ENCODE measurements at places on chromosomes 13 and 19. TPM values are rescaled to one million over a fixed set of nuclear protein-coding genes. Genes with fewer than 3 reads are reported as not detected.

DNA sequence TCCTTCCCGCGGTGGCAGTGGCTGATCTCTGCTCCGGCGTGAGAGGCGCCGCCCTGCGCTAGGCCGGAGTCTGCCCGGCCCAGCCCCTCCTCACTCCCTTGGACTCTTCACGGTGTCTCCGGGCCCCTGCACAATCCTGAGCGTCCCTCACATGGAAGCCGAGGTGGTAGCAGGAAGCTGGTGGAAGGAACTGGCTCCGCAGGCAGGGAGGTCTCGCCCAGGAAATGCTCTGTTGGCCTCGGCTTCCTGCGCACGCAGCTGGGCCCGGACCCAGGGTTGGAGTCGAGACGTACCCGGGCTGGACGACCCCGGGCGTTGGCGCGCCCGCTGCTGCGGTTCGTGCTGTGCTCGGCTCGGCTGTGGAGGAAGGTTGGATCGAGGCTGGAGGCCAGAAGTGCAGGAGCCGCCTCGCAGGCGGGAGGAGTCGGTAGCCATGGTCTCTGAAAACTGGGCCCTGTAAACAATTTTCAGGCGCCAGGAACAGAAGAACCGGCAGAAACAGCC, 46.3 kb downstream of the ZNF724 start:
- no peak overlapping the region for H3K4me3 ChIP-seq
- DNase-seq, result no peak
- no peak overlapping the region for H3K27ac ChIP-seq
- H3K27me3 ChIP-seq, result no peaks in the 10 kb centered on the region

- no peak for DNase-seq
- H3K27ac ChIP-seq, result no peak overlapping the region
- no peak overlapping the region for H3K4me3 ChIP-seq
- no peaks in the 10 kb centered on the region for H3K4me1 ChIP-seq
- no peaks in the 10 kb centered on the region for H3K36me3 ChIP-seq
- no peaks in the 10 kb centered on the region for H3K27me3 ChIP-seq
Observed at GRCh38 chr13:76189882-76190519, 553.9 kb downstream of the LMO7 start.

COX6B2 gene
- 3.4 TPM for total RNA-seq

SULT2A1 gene
- total RNA-seq, result not detected

MAST1 gene
- 2.6 TPM for total RNA-seq

DNA sequence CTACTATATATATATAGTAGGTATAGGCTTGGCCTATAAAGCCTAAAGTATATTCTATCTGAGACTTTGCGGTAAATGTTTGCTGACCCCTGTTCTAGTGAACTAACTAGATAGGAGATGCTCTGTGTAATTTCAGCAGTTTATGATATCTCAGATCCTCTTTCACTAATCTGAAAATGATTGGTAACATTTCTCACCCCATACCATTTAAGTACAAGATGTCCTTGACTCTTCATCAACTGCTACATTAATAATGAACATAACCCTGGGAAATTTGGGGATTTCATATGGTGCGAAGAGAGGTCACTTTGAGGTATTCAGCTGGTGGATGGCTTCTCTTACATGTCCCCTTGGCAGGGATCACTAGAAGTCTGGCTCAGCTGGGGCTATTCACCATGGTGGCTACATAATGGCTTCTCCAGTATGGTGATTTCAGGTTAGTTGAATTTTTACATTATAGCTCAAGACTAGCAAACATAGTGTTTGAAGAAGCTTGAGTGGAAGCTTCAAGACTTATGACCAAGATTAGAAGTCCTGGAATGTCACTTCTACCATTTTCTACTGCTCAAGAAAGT, 103.6 kb upstream of the MYCBP2 start:
- DNase-seq, result no peak
- no peaks in the 10 kb centered on the region for H3K27me3 ChIP-seq
- no peaks in the 10 kb centered on the region for H3K4me1 ChIP-seq
- no peaks in the 10 kb centered on the region for H3K36me3 ChIP-seq
- H3K27ac ChIP-seq, result no peak overlapping the region

DNA sequence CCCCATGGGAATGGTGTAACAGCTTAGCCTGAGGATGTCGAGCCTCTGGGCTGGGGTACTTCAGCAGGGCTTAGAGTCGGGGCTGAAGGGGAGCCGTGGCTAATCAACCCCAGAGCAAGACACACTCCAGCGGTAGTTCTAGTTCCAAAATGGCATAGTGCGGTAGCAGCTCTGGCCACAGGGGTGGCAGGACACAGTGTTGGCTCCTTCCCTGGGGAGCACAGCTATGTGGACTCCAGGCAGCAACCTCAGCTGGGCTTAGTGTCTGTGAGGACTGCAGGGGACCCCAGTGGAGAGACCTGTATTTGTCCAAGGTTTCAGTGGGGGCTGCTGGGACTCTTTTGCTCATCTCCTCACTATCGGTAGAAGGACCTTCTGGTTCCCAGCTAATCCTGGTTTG, 70.8 kb upstream of the PCDH20 start:
- H3K4me3 ChIP-seq, result no peak overlapping the region
- H3K36me3 ChIP-seq, result no peaks in the 10 kb centered on the region

GRCh38 chr19:37988758-37989635, 82.0 kb downstream of the SIPA1L3 start:
- H3K4me3 ChIP-seq, result no peak overlapping the region
- no peak for DNase-seq
- no peaks in the 10 kb centered on the region for H3K27me3 ChIP-seq
- no peak overlapping the region for H3K27ac ChIP-seq
- no peaks in the 10 kb centered on the region for H3K36me3 ChIP-seq

MIA gene
- total RNA-seq, result 30.2 TPM

- peaks cover 6% of the 10 kb centered on the region for H3K4me1 ChIP-seq
- H3K27ac ChIP-seq, result no peak overlapping the region
- no peaks in the 10 kb centered on the region for H3K27me3 ChIP-seq
- DNase-seq, result peak; percentile 58
Observed at GRCh38 chr19:15828121-15828610, 12.7 kb upstream of the OR10H1 start.

DNA sequence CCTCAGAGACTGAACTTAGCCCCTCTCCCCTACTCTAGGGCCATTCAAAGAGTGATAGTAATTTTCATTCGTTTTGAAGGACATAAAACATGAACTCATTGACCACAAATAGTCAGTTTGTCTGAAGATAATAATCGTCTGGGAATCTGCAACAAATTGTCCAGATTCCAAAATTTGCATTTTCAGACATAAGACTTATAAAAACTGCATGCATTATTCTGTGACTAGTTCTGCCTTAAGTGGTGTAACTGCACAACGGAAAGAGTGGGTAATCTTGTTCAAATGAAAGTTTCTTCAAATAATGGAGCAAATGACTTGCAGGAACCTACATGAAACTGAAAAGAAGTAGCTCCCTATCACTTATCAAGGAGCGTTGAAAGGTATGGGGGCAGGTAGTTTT, 8.4 kb downstream of the CSNK1A1L start:
- H3K36me3 ChIP-seq, result no peaks in the 10 kb centered on the region
- peaks cover 8% of the 10 kb centered on the region for H3K27me3 ChIP-seq
- no peak overlapping the region for H3K27ac ChIP-seq
- H3K4me3 ChIP-seq, result no peak overlapping the region
- no peaks in the 10 kb centered on the region for H3K4me1 ChIP-seq

GRCh38 chr19:290372-291005, 714 bp downstream of the PLPP2 start:
- peak overlapping the region; percentile 97 for H3K27ac ChIP-seq
- H3K4me1 ChIP-seq, result peaks cover 21% of the 10 kb centered on the region
- DNase-seq, result peak; percentile 91
- H3K36me3 ChIP-seq, result peaks cover 59% of the 10 kb centered on the region

DNA sequence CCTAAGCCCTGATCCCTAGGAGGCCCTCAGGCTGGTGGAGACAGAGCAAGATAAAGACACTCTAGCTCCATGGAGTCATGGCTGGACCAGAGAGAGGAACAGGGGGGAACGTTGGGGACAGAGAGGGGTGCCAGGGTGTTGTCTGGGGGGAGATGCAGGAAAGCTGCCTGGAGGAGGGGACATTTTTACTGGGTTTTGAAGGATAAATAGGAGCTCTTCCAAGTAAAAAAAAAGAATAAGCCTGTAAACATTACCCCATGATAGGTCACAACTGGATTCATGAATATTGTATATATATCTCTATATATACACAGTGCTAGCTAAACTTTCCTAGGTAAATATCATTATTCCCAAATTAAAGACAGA, 714 bp downstream of the HSH2D start:
- peaks cover 24% of the 10 kb centered on the region for H3K36me3 ChIP-seq
- H3K4me3 ChIP-seq, result peak overlapping the region; percentile 96
- no peaks in the 10 kb centered on the region for H3K27me3 ChIP-seq
- H3K4me1 ChIP-seq, result peaks cover 13% of the 10 kb centered on the region

DNA sequence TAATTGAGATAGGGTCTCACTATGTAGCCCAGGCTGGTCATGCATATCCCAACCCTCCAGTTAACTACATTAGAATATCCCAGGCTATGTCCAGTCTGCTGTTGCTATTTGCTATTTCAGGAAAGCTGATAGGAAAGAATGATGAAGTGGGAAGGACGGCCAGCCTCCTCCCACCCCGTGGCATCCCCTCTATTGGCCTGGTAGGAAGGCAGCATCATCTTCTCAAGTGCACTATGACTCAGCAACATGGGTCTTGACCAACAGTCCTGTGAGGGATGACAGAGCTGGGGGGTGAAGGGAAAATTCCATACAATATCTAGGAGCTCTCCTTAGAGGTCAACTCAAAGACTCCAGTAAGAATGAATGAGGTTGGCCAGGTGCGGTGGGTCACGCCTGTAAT, 48.0 kb upstream of the ABCC4 start:
- DNase-seq, result no peak
- H3K27ac ChIP-seq, result no peak overlapping the region
- no peak overlapping the region for H3K4me3 ChIP-seq
- H3K27me3 ChIP-seq, result no peaks in the 10 kb centered on the region
- H3K36me3 ChIP-seq, result no peaks in the 10 kb centered on the region

DNA sequence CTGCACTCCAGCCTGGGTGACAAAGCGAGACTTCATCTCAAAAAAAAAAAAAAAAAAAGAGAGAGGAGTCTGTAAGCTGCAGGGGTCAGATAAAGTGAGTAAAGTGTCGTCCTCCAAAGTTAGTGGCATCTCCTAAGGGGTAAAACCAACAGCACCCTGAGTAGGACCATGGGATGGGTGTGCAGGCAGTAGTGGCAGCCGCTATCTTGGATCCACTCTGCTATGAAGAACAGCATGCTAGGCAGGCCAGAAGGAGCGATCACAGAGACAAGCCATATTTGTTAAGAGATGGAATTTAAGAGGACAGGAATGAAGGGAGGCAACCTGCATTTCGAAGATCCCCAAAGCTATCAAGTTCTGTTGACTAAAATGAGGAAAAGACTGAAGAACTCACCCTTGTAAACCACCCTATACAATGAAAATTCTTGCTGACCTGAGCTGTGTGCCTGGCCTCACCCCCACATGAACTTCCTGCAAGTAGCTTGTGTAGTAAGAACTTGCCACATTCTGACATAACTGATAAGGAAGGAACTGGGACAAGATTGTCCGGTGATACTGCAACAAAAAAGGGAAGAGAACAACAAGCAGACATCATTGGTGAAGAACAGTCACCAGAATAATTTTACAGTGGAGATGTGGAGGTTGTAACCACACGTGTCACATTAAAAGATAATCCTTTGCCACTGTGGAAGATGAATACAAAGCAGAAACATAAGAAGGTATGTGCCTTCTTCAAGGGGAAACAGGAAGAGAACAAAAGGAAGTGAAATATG, 16.2 kb downstream of the DPY19L3 start:
- H3K36me3 ChIP-seq, result no peaks in the 10 kb centered on the region
- no peak overlapping the region for H3K4me3 ChIP-seq
- no peak overlapping the region for H3K27ac ChIP-seq
- no peaks in the 10 kb centered on the region for H3K27me3 ChIP-seq
- DNase-seq, result no peak

MATK gene
- total RNA-seq, result not detected

DNA sequence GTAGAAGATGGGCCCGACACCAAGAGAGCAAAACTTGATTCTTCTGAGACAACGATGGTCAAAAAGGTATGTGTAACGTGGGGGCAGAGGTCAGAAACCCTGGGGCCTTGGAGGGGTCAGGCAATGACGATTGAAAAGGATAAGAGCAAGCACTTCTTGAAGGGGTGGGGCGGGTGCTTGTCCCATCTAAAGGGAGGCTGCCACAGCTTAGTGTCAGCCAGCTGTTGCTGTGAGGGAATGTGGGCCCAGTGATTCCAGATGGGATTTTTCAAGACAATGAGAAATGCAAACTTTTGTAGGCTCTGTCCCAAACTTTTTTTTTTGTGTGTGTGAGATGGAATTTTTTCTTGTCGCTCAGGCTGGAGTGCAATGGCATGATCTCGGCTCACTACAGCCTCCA, 24.5 kb downstream of the SAE1 start:
- peaks cover 85% of the 10 kb centered on the region for H3K36me3 ChIP-seq
- no peaks in the 10 kb centered on the region for H3K27me3 ChIP-seq
- H3K4me3 ChIP-seq, result no peak overlapping the region
- no peak overlapping the region for H3K27ac ChIP-seq

SLC25A41 gene
- total RNA-seq, result 1.4 TPM

ZNF714 gene
- total RNA-seq, result 6.8 TPM

AMER2 gene
- total RNA-seq, result not detected

NLRP11 gene
- total RNA-seq, result 0.22 TPM

Data from Calu3 (cell line).